Colonic mucosa (tissue), 4 donors: ENCODE measurements at places on chromosomes 16 and 17. TPM values are rescaled to one million over a fixed set of nuclear protein-coding genes. Genes with fewer than 3 reads are reported as not detected.

HASPIN gene
- 2.6 TPM for total RNA-seq

ZNF232 gene
- 10.9 TPM for total RNA-seq

TNK1 gene
- 18.0 TPM for total RNA-seq

TPSG1 gene
- 34.3 TPM for total RNA-seq

SRL gene
- 0.49 TPM for total RNA-seq

DCTPP1 gene
- total RNA-seq, result 80.9 TPM

IGFALS gene
- total RNA-seq, result 7.0 TPM

ACSM2B gene
- total RNA-seq, result 0.22 TPM

ZFP3 gene
- 6.3 TPM for total RNA-seq

NUDT16L1 gene
- total RNA-seq, result 50.7 TPM

APOBR gene
- 87.4 TPM for total RNA-seq

NRN1L gene
- 0.93 TPM for total RNA-seq

P4HB gene
- total RNA-seq, result 719 TPM

HSD11B2 gene
- total RNA-seq, result 378 TPM

TBC1D3 gene
- total RNA-seq, result not detected

CDR2L gene
- 4.1 TPM for total RNA-seq

KRTAP4-6 gene
- not detected for total RNA-seq

LRRC46 gene
- 0.21 TPM for total RNA-seq

TP53TG3D gene
- total RNA-seq, result not detected

TAC4 gene
- total RNA-seq, result not detected

KRT32 gene
- total RNA-seq, result not detected

HS3ST3B1 gene
- 1.1 TPM for total RNA-seq

GFAP gene
- 0.20 TPM for total RNA-seq

SPN gene
- total RNA-seq, result 2.3 TPM

KRTAP4-9 gene
- not detected for total RNA-seq

HEXIM1 gene
- total RNA-seq, result 38.4 TPM

KRTAP17-1 gene
- total RNA-seq, result not detected
